CD4-positive, alpha-beta memory T cell (primary cell): ENCODE measurements at places on chromosomes 11 and 22.

DNA sequence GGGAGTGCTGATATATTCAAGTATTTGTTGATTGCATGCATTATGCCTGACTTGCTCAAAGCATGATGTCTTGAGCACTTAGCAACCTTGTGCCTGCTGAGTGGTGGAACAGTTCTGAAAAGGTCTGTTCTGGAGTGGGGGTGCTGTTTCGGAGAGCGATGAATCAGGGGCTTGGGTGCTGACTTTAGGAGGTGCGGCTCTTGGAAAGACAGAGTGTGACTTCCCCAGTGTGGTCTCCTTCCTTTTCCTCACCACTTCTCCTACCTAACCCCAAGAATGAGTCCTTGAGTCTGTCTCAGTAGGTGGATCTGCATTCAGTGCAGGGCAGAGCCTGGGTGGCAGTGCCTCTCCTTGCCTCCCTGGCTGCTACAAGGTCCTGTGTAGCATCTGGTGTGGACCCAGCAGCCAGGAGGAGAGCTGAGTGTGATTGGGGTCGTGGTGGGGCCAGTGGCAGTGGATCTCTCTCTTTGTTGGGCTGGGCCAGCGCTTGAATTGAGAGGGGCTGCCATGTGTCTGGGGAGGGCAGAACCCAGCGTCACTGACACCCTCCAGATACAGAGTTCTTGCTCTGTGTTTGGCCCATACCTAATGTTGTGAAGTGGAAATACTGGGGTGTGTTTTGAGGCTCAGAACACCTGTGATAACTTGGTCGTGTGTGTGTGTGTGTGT is 35.9 kb downstream of the ST3GAL4 start:
- no peak for DNase-seq

DNA sequence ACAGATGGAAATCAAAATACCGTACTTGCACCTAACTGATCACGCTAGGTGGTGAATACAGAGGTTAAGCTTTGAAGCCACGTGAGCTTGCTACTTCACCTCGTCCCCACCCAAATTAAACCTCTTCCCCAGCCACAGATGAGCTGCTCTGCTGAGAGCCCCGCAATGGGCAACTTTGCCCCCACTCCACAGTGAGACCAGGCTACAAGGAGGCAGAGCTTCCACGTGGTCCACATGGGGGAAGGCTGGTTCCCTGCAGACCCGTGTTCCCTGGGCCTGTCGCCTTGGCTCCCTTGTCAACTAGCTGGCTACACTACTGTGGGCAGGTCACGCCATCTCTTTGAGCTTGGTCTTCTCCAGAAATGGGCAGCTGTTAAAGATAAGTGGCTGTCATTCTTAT is 10.9 kb downstream of the CD5 start:
- DNase-seq = no peak

GRCh38 chr11:59158206-59159068 is 13.5 kb upstream of the DTX4 start:
- DNase-seq = peak; percentile 73

DNA sequence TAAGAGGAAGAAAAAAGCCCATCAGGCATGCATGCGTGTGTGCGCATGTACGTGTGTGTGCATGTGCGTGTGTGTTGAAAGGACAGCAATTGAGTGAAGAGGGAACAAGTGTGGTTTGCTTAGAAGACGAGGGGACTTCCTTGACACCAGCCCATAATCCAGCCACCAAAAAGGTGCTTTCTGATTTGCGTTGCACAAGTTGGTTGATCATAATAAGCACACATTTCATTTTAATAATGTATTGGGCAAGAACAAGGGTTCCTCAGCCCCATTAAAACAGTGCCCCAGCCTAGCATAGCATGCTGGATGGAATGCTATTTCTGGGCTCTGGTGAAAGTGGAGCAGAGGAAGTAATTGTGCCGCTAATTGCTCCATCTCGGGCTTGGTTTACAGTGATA is 493.2 kb downstream of the MIAT start:
- DNase-seq = no peak

- DNase-seq = no peak
Measured at GRCh38 chr11:19279451-19279850, 38.7 kb upstream of the E2F8 start.

- DNase-seq = no peak
Measured at GRCh38 chr11:46326813-46327416, 20.3 kb upstream of the DGKZ start.

DNA sequence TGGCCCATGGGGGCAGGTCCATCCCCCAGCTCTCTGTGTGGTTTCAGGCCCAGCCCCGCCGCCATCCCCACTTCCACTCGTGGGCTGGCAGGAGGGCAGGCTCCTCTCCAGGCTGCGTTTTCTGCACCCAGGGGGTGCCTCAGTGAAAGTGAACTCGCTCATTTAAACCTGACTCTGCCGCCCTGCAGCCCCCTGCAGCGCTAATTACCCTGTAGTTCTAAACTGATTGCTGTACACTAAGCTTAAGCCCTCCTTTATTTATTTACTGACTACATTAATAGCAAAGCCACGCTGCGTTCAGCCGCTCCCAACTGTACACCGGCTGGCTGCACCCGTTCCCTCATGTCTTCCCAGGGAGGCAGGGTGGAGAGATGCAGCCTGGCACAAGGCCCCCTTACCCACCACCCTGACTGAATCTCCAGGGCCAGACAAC is 36.6 kb upstream of the NNMT start:
- DNase-seq = no peak

GRCh38 chr11:27610280-27610679 is 90.0 kb downstream of the BDNF start:
- no peak for DNase-seq

DNA sequence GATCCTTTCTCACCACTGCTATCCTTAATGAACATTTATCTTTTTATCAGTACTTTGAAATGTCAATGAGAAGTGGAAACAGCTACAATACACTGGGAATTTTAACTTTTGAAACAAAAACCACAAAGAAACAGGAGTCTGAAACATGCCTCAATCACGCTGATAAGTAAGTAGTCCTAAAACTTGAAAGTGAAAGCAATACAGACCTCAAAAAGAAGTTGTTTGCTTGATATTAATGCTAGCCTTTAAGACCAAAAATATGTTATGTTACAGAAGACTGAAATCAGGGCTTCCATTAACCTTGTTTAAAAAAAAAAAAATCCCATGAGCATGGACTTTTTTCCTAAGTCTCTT is 21.3 kb downstream of the PHF21A start:
- DNase-seq = no peak

DNA sequence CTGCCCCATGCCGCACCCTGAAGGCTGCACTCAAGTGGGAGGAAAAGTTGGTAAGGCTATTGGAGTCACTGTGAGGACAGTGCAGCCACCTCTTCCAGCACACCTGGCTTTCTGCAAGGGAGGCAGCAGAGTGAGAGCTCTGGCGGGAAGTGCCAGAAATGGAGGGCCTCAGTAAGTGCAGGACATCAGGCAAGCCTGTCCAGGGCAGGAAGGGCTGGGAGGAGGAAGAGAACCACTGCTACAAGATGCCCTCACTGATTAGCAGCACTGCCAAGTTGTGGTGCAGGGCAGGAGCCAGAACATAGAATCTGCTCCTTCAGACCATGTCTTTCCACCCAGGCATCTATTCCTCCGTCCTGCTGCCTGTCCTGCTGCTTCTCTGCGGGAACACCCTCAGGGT is 61.2 kb upstream of the CLTCL1 start:
- no peak for DNase-seq

DNA sequence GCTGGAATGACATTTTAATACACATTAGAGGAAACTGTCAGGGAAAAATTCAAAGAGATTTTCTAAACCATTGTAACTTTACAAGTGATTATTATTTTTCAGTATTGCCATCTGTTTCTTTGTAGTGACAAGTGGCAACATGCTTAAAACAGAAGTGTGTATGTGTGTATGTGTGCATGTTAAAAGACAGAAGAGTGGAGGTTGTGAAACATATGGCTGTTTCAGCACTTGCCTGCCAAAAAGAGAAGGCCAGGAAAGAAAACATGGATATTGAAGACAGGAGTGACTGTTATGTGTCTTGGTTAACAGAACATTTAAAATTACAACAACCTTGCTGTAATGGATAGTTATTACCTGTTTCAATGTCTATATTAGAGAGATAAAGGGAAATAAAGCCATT is 24.3 kb upstream of the VWA5A start:
- no peak for DNase-seq

- DNase-seq = no peak
Measured at GRCh38 chr11:86064220-86064803, 4.6 kb downstream of the PICALM start.

DNA sequence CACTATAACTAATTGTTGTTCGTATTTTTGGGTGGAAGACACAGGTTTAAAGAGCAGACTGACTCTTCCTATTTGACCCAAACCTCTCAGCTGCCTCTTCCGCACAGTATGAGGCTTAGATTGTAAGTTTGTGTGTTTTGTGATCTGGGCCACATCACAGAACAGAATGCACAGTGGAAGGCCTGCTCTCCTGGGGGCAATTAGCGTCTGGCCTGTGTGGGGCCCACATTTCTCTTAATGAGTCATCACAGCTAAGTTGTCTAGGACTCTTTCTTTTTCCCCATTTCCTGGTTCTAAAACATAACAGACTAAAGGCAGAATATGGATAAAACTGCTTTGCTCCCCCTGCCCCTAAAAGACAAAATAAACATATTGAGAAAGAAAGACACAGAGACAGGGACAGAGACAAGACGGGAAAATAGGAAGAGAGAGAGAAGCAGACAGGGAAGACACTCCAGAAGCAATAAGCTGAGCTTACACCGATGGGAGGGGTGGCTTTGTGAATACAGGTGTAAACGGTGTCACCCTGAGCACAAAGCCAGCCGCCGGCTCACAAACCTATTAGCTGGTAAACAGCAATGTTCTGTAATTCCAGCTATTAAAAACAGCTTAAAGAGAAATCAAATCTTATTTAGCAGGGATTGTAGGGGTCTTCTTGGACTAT is 127.4 kb upstream of the OPCML start:
- DNase-seq = no peak
